ENCODE measurements at places on chromosomes 13 and 19. TPM values are rescaled to one million over a fixed set of nuclear protein-coding genes. Genes with fewer than 3 reads are reported as not detected.

DNA sequence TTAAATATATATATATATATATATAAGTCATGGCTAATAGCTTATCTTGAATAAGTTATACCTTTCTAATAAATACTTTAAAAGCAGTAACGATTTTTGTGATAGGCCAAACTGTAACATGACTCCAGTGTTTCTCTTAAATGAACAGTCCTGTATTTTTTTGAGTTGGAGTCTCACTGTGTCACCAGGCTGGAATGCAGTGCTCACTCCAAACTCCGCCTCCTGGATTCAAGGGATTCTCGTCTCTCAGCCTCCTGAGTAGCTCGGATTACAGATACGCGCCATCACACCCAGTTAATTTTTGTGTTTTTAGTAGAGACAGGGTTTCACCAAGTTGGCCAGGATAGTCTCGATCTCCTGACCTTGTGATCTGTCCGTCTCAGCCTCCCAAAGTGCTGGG is 814.2 kb upstream of the SLITRK5 start:
- H3K4me1 ChIP-seq, result no peaks in the 10 kb centered on the region
- no peaks in the 10 kb centered on the region for H3K36me3 ChIP-seq
- H3K4me3 ChIP-seq, result no peak overlapping the region

DNA sequence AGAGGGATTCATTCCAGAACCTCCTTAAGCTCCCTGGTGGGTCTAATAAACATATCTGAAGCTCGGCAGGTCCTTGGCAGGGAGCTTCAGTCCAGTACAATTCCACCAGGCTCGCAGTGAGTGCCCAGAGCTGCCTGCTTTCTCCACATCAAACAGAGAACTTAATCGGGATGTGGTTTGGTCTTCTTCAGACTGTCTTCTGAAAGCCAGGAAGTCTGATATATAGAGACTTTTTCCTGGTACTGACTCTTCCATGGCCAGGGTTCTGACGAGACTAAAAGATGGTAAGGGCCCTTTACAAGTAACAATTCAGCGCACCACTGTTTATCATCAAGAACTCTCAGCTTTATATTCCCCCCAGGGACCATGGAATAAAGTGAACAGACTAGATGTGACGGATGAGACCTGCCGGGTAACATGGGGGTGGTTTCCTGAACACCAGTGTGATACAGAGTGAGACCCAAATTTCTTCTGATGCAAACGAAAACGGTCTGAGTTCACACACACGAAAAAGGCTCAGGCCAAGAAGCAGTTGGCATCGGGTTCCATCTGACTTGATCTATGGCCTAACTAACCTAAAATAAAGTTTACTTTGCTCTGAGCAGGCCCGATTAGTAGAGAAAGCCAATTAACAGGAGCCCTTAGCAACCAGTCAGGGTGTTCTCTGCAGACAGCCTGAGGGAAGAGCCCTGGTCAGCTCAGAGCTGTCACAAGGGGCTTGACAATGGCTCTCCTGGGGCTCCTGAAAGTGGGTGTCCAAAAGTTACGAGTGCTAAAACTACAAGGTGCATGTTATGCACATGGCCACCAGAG is 29.0 kb downstream of the RANBP3 start:
- DNase-seq, result no peak
- H3K27ac ChIP-seq, result peak overlapping the region; percentile 79
- no peak overlapping the region for H3K4me3 ChIP-seq
- H3K4me1 ChIP-seq, result peaks cover 95% of the 10 kb centered on the region

DNA sequence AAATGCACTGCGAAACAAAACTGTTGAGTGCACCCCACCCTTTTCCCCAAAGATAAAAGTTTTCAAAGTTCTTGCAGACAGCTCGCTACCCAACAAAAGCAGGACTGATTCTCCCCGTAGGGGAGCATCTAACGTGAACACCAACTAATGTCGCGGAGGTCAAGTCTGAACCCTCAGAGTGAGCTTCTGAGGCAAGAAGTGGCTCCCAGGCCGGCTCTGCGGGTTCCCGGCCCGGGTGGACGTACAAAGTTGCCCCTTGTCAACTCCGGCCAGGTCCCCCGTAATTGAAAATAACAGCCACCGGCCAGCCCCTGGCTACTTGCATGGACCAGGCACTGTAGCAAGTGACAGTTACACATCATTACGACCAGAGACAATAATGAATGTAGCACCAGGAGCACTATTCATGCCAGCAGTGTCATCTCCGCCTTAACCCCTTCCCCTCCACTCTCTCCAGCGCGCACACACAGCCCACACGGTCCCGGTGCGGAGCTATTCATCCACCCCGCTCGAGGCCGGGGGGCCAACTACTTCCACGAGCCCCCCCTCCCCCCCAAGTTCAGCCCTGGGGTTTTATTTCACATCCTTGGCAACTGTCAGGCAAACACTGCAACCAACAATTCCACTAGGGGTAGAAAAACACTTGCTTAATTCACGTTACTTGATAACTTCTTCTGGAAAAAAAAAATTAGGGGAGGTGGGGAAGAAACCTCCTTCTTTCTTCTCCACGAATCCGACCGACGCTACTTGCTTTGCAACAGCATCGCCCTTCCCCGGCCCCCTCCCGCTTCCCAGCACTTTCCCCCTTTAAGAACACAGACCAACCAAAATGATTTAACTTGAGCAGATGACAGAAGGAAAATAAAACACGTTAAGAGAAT is 1.2 kb downstream of the KLF12 start:
- peaks cover 48% of the 10 kb centered on the region for H3K4me1 ChIP-seq
- H3K36me3 ChIP-seq, result no peaks in the 10 kb centered on the region
- H3K27ac ChIP-seq, result peak overlapping the region; percentile 97
- H3K27me3 ChIP-seq, result no peaks in the 10 kb centered on the region
- no peak for DNase-seq

- peak overlapping the region; percentile 60 for H3K4me3 ChIP-seq
- peak overlapping the region; percentile 89 for H3K27ac ChIP-seq
- DNase-seq, result no peak
- H3K27me3 ChIP-seq, result no peaks in the 10 kb centered on the region
Measured at GRCh38 chr19:2494447-2495129, 18.7 kb downstream of the GADD45B start.

DNA sequence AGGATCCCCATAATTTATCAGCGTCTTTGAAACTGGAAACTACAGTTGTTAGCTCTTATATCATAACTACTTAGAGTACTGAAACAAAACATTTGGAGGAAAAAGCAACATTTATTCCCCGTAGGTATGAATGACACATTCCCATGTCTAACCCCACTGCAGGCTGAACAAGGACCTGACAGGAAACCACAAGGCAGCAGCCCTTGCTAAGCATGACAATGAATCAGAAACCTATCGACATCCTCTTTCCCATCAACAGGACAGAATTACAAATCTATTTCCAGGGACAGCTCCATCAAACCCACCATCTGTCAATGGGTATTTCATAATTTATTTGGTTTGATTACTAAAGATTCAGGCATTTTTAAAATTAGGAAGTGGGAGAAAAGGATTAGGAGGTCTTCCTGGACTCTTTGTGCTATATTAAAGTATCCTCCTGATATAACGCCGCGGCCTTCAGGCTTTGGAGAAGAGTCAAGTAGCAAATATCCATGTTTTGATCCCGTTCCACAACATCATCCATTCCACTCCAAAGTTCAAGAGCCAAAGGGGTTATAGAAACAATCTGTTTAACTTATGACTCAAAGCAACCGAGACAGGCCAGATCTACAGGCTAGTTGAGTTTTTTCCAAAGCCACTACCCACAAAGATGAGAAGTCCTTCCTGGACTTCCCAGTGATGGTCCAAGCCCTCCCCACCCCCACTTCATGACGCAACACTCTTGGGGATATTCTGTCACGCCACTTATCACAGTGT is 51.1 kb downstream of the FAM216B start:
- peaks cover 3% of the 10 kb centered on the region for H3K4me1 ChIP-seq
- H3K36me3 ChIP-seq, result no peaks in the 10 kb centered on the region
- H3K4me3 ChIP-seq, result no peak overlapping the region
- no peak for DNase-seq
- H3K27me3 ChIP-seq, result no peaks in the 10 kb centered on the region
- no peak overlapping the region for H3K27ac ChIP-seq

GRCh38 chr19:33946535-33947264 is 150.0 kb downstream of the KCTD15 start:
- no peaks in the 10 kb centered on the region for H3K4me1 ChIP-seq
- H3K36me3 ChIP-seq, result no peaks in the 10 kb centered on the region
- peak; percentile 55 for DNase-seq
- H3K27ac ChIP-seq, result no peak overlapping the region

- H3K27me3 ChIP-seq, result no peaks in the 10 kb centered on the region
- no peaks in the 10 kb centered on the region for H3K36me3 ChIP-seq
- H3K4me1 ChIP-seq, result peaks cover 35% of the 10 kb centered on the region
- no peak for DNase-seq
- peak overlapping the region; percentile 72 for H3K4me3 ChIP-seq
Measured at GRCh38 chr19:45469945-45470761, 2.4 kb downstream of the FOSB start.

GRCh38 chr13:114054830-114055439 is 77.5 kb downstream of the RASA3 start:
- H3K4me3 ChIP-seq, result no peak overlapping the region
- H3K27ac ChIP-seq, result no peak overlapping the region
- no peaks in the 10 kb centered on the region for H3K36me3 ChIP-seq

- no peak overlapping the region for H3K4me3 ChIP-seq
- peaks cover 8% of the 10 kb centered on the region for H3K4me1 ChIP-seq
- no peaks in the 10 kb centered on the region for H3K36me3 ChIP-seq
- H3K27me3 ChIP-seq, result no peaks in the 10 kb centered on the region
- H3K27ac ChIP-seq, result no peak overlapping the region
- no peak for DNase-seq
Measured at GRCh38 chr13:31967155-31967554, 64.4 kb upstream of the FRY start.

GRCh38 chr13:112447761-112448603 is 71.8 kb downstream of the SPACA7 start:
- no peak overlapping the region for H3K27ac ChIP-seq
- no peak overlapping the region for H3K4me3 ChIP-seq
- peak; percentile 83 for DNase-seq

- H3K27me3 ChIP-seq, result no peaks in the 10 kb centered on the region
- H3K27ac ChIP-seq, result no peak overlapping the region
- DNase-seq, result no peak
- H3K36me3 ChIP-seq, result peaks cover 42% of the 10 kb centered on the region
Measured at GRCh38 chr19:41886761-41887710, 4.1 kb downstream of the ARHGEF1 start.

DNA sequence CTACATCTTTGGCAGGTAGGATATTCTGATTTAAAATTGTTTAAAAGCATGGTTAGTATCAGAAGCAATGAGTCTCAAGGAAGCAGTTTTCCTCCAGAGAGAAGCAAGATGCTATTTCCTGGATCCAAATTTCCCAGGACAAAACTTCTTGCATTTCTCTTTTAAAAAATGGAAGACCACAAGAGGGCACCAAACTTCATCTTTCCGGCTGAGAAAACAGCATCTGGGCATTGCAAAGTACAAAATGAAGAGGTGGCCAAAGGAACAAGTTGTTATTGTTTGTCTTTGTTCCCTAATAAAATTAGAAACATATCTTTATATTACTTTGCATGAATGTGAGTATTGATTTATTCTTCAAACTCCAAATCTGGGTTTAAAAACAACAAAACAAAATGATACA is 60.0 kb upstream of the LRCH1 start:
- DNase-seq, result no peak
- no peaks in the 10 kb centered on the region for H3K36me3 ChIP-seq
- H3K4me3 ChIP-seq, result no peak overlapping the region
- H3K4me1 ChIP-seq, result peaks cover 15% of the 10 kb centered on the region
- H3K27me3 ChIP-seq, result no peaks in the 10 kb centered on the region

DNA sequence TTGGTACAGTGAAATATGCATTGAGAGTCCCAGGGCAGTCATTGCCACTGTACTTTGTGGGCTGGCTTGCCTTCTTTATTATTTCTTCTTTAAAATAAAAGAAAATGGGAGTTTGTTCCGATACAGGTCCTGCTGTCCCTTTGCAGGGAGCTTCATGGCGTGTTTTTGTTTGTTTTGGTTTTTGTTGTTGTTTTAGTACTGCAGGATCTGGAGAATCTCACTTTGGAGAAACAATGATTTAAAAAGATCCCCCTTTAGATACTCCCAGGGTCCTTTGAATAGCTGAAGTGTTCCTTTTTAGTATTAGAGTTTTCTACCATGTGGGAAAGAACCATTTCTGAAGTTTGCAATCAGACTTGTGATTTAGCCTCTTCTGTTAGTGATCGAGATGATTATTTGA is 11.1 kb downstream of the CHAF1A start:
- no peak overlapping the region for H3K4me3 ChIP-seq
- H3K27me3 ChIP-seq, result no peaks in the 10 kb centered on the region
- no peak for DNase-seq
- H3K4me1 ChIP-seq, result no peaks in the 10 kb centered on the region

Gene ZNF726
- total RNA-seq, result 0.32 TPM

Gene FFAR2
- total RNA-seq, result not detected

Gene ATP4B
- total RNA-seq, result not detected

Gene SHD
- total RNA-seq, result not detected

Gene PDE4A
- 15.0 TPM for total RNA-seq

Gene URAD
- total RNA-seq, result not detected

Gene RNF17
- total RNA-seq, result not detected

Gene MEF2B
- not detected for total RNA-seq

Gene CYP2F1
- not detected for total RNA-seq
